ENCODE measurements at places on chromosomes 13 and 19. TPM values are rescaled to one million over a fixed set of nuclear protein-coding genes. Genes with fewer than 3 reads are reported as not detected.

URAD gene
- polyA plus RNA-seq = not detected

ZSCAN1 gene
- 24.6 TPM for polyA plus RNA-seq

DIAPH3 gene
- 2.9 TPM for polyA plus RNA-seq

IGSF23 gene
- not detected for polyA plus RNA-seq

APLP1 gene
- polyA plus RNA-seq = 157 TPM

S1PR5 gene
- 0.75 TPM for polyA plus RNA-seq

PBX4 gene
- polyA plus RNA-seq = 10.3 TPM

CLEC17A gene
- polyA plus RNA-seq = not detected
